Endothelial cell (in vitro differentiated cells): ENCODE measurements at places on chromosomes 7 and 10.
A peak's percentile ranks its signal among the peaks of the same experiment; 100 is the strongest.

DNA sequence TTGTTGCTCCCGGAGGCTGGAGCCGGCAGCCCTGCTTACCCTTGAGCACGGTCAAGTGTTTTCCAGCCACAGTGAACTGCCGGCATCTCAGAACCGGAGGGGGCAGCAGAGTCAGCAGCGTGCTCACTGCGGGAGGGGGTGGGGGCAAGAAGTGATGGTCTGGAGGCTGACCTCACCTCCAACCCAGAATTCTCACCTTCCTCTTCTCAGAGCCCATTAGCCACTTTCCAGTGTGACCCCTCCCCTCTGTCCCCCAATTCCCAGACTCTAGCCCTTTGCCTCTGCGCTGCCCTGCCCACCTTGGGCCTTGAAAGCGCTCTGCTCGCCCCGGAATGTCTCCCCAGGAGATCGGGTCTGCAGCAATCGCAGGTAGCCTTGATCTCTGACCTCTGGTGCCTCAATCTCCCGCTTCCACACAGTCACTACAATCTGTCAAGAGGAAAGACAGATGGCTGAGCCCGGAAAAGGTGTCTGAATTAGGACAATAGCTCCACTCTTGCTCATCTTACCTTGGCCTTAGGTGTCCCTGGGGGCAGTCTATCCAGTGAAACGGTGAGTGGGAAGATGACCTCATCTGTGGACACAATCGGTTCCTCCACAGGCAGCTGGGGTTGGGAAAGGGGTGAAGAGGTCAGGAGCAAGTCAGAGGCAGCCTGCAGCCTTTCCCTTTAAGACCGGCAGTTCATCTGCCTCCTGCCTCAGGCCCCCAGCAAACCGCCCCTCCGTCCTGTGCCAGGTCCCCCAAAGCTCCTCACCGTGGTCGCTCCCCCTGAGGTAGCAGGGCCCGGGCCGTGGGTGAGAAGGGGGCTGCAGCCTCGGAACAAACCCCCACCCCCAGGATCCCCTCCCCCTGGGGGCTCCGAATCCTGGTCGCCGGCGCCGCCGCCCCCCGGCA, 942 bp downstream of the TRAPPC14 start:
- H3K27me3 ChIP-seq = peaks cover 19% of the 10 kb centered on the region
- peak overlapping the region; percentile 84 for H3K4me3 ChIP-seq
- DNase-seq = peak; percentile 39
- H3K4me1 ChIP-seq = peaks cover 25% of the 10 kb centered on the region
- peaks cover 16% of the 10 kb centered on the region for H3K36me3 ChIP-seq

DNA sequence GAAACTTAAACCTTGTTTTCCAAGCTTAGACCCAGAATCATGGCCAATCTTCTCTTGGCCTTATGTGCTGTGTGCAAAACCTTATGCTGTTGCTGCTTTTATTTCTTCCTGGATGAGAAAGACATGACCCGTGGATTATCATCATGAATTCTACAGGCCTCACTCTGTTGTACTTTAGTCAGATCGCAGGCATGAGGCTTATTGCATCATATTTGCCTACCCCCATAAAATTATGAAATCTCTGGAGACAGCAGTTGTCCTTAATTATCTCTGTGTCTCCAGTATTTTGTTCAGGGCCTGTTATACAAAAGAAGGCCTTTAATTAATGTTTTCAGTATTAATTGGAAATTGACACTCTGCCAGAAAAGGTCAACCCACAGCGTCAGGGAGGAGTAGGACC, 71.6 kb downstream of the PLCE1 start:
- no peak overlapping the region for H3K4me3 ChIP-seq
- no peak overlapping the region for H3K27ac ChIP-seq
- H3K4me1 ChIP-seq = peaks cover 7% of the 10 kb centered on the region
- no peaks in the 10 kb centered on the region for H3K36me3 ChIP-seq
- no peaks in the 10 kb centered on the region for H3K27me3 ChIP-seq

GRCh38 chr7:2266911-2267310, 24.9 kb downstream of the NUDT1 start:
- H3K4me3 ChIP-seq = peak overlapping the region; percentile 42
- H3K4me1 ChIP-seq = peaks cover 2% of the 10 kb centered on the region
- H3K27me3 ChIP-seq = peaks cover 6% of the 10 kb centered on the region
- no peak for DNase-seq
- peaks cover 28% of the 10 kb centered on the region for H3K36me3 ChIP-seq

DNA sequence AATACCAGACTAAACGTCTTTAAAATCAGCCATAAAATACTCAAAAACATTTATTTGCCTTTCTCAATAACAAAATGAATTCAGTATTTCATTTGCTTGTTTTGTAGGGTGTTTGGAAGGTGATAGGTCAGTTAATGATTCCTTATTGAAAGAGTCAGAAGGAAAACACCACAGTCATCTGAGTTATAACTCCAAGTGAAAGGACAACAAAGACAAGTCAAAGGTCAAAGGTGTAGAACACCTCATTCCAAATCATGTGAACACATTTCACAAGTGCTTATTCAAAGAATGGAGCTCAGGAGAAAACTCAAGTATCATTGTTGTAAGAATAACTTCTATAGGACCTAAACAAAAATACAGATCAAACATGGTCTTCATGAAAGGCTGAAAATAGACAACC, 318.6 kb upstream of the PHF14 start:
- H3K4me1 ChIP-seq = no peaks in the 10 kb centered on the region
- no peaks in the 10 kb centered on the region for H3K36me3 ChIP-seq
- H3K27me3 ChIP-seq = no peaks in the 10 kb centered on the region
- no peak overlapping the region for H3K4me3 ChIP-seq
- no peak for DNase-seq
- no peak overlapping the region for H3K27ac ChIP-seq
